Osteoblast (primary cell): ENCODE measurements at places on chromosomes 16 and 17.
A peak's percentile ranks its signal among the peaks of the same experiment; 100 is the strongest.

DNA sequence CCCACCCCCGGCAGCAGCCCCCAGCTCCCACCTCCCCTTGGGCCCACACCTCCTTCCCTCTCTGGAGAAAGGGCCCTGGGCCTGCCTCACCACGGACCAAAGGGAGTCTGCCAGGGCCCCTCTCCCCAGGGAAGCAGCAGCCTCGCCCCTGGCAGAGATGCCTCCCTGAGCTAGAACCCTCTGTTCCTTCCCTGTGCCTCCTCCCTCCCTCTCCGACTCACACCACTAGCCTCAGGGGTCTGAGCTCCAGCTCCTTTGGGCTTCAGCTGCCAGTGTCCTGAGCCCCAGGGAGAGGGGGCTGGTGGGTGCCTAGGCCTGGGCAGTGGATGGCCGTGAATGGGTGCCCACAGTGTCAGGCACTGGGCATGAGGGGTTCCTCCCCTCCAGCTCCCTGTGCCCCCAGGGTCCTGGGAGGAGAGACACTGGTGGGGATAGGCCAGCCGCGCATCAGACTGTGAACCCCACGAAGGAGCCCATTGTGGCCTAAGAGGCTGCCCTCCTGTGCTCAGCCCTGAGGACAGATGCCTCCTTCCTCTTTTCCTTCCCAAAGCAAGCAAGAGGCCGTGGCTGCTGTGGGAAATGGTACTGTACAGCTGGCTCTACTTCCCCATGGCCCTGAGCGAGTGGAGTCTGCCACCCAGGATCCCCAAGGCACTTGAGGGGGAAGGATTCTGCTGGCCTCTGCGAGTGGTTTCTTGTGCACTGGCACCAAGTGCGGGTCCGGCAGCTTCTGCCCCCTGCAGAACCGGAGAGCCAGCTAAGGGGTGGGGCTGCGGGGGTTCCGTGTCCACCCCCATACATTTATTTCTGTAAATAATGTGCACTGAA lies 20.7 kb downstream of the MMP15 start:
- peak; percentile 91 for DNase-seq

DNA sequence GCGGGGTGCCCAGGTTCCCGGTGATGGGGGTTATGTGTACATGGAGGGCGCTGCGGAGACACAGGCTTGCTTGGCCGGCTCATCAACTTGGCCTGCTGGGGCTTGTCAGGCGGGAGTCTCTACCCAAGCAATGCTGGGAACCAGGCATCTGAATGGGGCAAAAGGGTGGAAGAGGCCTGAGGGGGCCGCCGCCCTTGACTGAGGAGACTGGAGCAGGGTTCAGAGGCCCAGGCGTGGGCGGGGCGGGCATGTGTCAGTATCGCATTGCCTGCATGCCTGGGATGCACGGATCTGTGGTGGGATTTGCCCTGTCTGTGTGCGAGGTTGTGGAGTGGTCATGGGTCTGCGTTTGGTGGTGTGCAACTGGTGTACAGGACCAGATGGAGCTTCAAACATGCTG lies 21.1 kb downstream of the ARHGAP23 start:
- peak; percentile 49 for DNase-seq

DNA sequence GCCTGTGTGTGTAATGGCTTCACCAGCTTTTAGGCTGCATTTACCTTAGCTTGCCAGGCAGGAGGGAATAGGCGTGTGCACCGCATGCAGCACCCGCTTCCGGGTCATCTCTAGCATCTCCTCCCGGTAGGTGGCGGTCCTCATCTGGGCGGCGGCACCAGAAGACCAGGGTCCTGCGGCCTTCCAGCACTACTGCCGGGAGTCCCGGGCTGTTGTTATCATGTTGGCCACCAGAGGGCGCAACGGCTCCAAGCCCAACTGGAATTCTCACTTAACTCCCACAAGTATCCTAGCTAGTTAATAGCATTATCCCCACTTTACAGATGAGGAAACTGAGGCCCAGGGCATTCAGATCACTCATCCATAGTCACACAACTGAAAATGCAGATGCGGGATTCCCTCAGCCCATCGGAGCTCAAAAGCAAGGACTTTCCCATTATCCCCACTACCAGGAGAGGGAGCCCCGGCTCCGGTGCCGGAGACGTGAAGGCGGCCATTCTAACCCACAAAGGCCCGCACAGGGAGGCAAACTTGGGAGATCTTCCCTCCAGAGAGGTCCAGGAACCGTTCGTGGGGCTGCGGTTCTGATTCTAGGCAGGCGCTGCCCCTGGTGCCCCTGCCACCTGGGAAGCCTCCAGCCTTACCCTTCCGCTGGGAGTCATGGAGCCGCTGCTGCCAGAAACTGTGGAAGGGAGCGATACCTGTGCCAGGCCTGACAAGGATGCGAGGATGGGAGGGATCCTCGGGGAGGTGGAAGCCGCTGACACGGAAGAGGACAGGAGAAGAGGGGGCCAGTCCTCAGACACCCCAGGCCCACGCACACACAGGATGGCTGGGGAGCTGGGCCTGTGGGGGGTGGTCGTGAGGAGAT lies 23.9 kb downstream of the LGALS9 start:
- peak; percentile 97 for DNase-seq

GRCh38 chr17:67992548-67993152 lies 3.6 kb downstream of the C17orf58 start:
- DNase-seq: no peak

DNA sequence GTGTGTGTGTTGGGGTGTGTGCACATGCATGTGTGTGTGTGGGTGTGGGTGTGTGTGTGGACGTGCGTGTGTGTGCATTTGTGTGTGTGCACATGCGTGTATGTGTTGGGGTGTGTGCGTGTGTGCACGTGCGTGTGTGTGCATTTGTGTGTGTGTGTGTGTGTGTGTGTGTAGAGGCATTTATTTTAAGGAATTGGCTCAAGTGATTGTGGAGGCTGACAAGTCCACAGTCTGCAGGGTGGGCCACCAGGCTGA lies 37.9 kb upstream of the JPH3 start:
- no peak for DNase-seq

DNA sequence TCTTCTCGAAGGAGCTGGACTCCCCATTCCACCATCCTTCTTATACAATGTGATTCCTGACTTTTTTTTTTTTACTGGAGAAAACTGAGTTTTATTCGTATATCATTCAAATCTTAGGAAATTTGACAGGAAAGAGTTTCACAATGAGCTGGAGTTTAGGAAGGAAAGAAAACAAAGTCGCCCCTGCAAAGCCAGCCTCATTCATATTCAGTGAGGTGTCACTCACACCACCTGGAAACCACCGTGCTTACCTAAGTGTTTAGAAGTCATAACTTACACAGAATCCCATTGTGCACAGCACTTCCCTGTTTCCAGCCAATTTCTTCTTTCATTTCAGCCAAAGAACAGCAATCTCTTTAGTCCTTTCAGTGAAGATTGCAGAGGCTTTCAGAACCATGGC lies 90.3 kb upstream of the CHMP6 start:
- DNase-seq: peak; percentile 79

DNA sequence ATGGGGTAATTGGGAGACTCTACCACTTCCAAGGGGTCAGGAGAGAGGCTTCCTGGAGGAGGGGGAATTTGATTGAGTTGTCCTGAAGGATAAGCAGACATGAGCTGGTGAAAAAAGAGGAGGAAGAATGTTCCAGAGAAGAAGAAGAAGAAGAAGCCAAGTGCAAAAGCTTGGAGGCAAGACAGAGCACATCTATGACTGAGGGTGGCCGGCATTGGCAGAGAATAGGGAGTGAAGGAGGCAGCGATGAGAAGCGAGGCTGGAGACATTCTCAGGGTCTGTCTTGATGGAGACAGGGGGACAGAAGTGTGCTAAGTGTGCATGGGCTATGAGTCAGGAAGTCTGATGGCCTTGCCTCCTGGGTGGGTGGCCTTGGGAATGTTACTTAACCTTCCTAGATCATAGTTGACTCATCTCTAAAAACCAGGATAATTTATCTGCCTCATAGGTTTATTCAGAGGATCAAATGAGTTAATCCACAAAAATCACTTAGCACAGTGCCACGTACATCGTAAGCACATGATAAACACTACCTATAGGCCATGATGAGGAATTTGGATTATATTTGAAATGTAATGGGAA lies 171.7 kb downstream of the ABCC12 start:
- DNase-seq: no peak

DNA sequence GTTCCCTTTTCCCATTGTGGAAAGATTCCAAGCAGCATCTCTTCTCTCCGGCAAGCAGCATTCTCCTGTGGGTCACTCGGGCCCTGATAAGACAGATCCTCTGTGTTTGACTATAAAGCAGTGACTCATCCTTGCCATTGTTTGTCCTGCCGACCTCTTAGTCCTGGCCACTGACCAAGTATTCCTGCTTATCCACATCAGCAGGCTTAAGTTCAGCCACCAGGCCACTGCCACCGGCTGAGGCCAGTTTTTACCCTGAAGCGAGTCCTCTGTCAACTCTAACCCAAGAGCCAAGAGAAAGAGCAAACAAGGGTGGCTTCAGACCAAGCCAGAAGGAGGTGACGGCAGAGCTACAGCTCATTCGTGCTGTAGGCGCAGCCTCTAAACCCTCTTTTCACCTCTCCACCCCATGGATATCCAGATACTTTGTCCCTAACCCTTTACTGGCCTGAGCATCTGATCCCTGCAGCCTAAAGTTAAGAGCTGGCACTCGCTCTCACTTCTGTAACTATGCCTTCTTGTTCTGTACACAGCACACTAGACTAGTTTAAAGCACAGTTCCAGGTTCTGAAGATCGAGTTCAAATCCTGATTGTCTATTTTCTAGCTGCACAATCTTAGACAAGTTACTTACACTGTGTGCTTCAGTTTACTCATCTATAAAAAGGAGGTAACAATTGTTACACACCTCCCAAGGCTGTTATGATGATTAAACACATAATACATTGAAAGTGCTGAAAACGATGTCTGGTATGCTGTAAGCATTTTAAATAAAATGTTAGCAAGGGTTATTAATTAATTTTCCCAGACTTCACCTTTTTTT lies 31.0 kb downstream of the SOX9 start:
- peak; percentile 81 for DNase-seq

- no peak for DNase-seq
These were observed 32.1 kb downstream of the CTU2 start for GRCh38 chr16:88738151-88739084.

GRCh38 chr17:41724476-41725050 lies 9.9 kb downstream of the HAP1 start:
- DNase-seq: peak; percentile 81

DNA sequence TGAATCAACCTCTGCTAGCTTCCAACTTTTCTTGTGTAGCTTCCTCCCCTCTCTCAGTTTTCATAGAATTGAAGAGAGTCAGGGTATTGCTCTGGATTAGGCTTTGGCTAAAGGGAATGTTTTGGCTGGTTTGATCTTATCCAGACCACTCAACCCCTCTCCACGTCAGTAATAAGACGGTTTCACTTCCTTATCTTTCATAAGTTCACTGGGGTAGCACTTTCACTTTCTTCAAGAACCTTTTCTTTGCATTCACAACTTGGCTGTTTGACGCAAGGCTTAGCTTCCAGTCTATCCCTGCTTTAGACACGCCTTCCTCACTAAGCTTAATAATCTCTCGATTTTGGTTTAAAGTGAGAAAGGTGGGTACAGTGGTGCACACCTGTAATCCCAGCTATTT lies 29.7 kb upstream of the OR1A2 start:
- DNase-seq: no peak

DNA sequence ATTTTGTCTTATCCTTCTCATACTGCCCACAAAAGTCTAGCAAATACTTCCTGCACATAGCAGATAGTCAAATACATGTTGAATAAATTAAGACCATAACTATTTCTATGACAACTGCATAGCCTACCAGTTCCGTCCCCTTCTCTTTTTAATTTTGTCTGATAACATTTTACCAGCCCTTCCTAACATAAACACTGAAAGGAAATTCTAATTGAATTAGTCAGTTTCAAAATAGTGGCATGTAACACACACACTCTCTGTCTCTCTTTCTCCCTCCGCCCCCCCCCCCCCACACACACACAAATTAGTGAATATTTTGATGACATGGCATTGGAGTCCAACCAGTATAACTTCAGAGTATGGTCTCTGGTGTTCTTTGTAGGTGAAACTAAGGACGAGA lies 41.8 kb downstream of the TNRC6C start:
- DNase-seq: no peak

DNA sequence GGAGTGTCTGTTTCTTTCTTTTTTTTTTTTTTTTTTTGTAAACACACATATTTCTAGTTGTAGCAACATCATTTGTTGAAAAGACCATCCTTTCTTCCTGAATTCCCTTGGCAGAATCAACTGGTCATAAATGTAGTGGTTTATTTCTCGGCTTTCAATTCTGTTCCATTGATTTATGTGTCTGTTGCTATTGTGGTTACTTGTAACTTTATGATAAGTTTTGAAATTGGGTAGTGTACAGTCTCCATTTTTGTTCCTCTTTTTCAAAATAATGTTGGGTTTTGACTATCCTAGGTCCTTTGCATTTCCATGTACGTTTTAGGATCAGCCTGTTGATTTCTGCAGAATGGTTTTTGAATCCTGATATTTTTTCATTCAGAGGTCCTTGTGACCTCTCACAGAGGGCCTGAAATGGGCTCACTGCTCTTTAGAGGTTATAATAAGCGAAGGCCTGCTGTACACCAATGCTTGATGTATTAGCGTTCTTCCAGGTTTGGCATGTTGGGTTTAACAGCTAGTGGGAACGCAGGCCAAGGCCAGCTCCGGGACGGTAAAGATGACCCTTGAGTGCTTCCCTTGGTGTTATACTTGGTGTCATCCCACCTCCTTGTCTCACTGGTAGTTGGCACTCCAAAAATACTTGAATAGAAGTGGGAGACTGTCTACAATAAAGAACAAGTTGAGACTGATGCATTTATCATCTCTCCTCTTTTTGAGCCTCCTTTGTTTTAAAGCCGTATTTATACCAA lies 43.8 kb downstream of the ZNRF1 start:
- no peak for DNase-seq

DNA sequence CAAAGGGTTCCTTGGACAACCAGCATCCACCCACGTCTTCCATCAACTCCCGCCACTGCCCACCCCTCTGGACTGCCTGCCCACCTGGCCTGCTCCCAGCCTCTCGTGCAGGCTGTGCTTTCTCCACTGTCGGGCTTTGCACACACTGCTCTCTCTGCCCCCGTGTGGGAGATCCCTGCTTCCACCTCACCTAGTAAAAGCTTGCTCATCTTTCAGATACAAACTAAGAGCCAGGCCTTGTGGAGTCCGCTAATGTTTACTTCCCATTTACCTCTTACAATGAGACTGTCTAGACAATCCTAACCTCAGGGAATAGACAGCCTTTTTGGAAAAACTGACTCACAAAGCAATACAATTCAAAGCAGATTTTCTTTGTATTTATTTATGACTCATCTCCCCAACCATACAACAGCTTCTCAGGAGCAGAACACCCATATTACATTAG lies 67.6 kb downstream of the USP31 start:
- no peak for DNase-seq
